ENCODE measurements at places on chromosomes 1 and 21.

DNA sequence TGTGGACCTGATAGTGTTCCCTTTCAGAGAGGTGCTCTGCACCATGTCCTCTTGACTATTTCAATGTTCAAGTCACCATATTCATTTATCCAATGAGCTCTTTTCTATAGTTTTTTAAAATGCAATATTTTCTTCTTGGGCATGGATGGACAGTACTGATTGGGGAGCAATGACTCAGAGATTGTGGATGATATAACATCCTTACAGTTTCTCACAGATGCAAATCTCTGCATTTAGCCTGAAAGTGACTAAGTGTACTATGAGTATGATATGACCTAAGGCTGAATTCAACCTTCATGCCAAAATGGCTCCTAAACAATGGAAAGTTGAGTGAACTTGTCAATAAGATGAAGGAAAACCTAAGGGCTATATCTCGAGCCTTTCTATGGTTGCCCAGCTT, 36.5 kb downstream of the C4BPA start:
- DNase-seq, result no peak

DNA sequence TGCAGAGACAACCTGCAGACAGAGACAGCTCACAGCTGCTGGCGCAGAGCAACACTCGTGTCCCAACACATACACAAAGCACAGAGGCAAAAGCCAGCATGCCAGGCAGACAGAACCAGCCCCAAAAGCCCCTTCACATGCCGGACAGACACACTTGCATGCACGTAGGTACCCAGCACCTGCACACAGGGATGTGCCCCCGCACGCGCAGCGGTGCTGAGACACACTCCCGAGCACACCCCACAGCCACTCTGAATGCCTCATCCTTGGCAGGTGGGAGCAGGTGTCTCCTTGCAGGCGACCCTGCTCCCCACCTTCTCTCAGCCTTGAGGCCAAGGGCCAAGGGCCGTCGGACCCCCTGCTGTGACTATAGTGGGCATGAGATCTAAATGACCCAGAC, 41.2 kb upstream of the ZC3H12A start:
- DNase-seq, result no peak

DNA sequence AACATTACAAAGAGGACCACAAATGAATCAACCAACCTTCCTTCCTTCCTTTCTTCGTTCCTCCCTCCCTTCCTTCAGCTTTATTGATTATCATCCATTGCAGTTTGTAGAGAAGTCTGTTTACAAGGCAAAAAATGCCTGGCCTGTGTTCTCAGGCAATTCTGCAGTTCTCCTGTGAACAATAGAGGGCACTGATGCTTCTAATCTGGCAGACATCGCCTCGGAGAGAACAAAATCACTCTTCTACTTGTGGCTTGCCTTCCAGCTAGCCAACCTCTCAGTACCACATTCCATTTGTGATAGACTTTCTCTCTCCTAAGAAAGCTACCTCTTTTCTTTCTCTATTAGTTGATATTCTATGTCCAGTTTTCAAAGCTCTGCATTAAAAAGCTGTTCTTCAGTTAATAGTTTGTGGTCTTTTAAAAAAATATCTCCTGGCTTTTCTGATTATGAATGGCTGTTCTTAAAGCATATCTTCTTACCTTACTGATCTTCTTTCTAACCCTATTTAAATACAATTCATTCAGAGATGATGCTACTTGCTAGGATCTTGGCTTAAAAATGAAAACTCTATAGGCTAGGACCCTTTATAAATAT, 26.9 kb upstream of the ESRRG start:
- no peak for DNase-seq

DNA sequence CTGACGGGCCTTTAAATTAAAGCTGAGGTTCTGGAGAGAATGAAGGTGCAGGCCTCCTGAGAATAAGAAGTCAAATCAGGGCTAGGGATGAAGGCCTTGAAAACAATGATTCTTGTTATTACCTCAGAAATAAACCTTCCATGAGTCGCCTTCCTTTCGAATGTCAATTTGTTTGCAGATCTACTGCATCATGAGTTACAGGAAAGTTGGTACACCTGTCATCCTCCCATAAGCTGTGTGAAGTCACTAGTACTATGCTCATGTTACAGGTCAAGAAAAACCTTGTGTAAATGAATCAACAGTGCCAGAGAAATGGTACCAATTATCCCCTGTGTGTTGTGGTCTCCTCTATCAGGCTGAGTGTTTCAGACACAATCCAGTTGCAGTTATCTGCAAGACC, 281.2 kb upstream of the PLXNA2 start:
- DNase-seq, result no peak

- no peak for DNase-seq
Observed at GRCh38 chr1:43821471-43821870, 112.1 kb upstream of the ARTN start.

DNA sequence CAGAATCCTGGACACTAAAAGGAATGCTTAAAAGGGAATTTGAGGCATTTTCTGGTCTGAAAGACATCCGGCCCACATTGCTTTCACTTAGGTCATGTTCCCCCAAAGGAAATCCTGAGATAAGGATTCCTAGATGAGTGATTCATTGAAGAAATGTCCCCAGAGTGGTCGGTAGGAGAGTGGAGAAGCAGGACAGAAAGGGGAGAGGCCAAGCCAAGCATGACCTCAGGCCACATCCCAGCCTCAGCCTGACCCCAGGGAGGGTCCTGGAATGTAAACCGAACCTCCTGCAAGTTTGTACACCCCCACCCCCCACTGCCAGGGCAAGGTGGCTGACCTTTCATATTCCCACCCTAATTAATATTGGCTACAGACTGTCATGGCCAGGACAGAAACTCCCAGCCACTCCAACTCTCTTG, 16.6 kb downstream of the HIVEP3 start:
- DNase-seq, result no peak

DNA sequence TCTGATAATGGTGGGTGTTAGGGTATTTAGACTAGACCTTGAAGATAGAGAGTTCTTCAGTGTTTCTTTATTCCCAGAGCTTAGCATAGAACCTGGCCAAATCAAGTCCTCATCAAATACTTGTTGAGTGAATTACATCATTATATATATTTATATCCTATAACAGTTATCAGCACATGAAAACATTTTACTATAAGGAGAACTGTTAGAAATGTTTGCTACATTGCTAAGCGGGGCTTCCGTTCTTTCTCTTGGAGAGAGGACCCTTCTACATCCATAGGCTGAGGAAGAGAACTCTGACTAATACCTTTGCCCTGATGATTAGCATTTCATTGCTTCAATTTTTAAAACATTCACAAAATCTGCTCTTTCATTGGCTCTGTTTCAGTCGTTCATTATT, 66.5 kb upstream of the NBL1 start:
- DNase-seq, result no peak

GRCh38 chr1:225882694-225883615, 775 bp upstream of the TMEM63A start:
- DNase-seq, result no peak

- DNase-seq, result no peak
Observed at GRCh38 chr1:181324797-181325616, 158.3 kb upstream of the CACNA1E start.

DNA sequence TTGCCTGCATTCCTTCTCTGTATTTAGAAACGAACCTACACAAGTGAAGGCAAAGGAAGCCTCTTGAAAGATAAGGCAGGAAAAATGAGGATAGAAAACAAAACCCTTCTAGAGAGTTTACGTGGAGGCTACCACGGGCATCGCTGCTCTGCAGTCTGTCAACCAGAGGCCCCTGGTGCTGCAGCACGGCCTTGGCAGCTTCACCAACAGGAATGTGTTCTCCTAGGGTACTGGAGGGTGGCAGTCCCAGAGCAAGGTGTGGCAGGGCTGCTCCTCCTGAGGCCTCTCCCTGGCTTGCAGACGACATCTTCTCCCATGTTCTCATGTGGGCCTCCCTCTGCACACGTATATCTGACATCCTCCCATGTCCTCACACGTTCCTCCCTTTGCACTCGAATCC, 57.6 kb upstream of the SAMD11 start:
- DNase-seq, result no peak

DNA sequence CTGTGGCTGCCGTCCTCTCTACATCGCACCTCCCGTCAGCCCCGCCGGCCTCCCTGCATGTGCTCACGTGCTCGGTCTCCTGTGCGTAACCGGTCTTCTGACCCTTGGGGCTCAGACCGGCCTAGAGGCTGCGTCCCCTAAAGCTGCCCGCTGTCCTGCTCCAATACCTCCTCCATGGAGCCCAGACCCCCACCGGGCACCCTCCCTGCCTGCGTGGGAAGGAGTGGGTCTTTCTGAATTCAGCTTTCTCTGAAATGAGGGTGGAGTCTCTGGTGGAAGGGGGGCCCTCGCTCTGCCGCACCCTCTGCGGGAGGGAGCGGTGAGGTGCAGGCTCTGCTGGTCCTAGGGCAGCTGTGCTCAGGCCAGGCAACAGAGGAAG, 18.7 kb upstream of the POFUT2 start:
- no peak for DNase-seq

DNA sequence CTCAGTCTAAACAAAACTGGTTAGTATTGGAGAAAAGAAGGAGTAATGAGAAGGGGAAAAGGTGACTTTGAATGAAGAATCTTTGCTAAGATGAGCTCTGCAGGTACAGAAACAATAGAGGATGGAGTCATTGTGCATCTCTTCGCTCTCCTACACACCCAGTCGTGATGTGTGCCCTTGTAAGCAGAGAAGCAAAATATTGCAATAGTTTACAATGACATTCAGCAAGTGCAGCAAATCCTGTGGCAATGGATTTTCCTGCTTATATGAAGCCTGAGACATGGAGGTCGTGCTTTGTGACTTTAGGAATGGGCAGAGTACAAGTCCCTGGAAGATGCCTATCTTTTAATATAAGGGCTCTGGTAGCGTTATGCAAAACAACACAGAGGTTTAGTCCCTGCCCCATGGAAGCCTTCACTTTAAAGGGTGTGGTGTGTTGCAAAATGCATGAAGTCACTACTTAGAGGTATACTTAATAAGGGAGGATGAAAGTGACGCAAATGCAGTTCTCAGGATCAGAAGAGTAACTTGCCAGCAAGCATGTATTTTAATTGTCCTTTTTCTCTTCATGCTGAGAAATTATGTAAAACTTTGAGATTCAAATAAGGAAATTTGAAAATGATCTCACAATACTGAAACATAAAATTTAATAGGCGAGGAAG, 88.0 kb upstream of the IVNS1ABP start:
- no peak for DNase-seq

DNA sequence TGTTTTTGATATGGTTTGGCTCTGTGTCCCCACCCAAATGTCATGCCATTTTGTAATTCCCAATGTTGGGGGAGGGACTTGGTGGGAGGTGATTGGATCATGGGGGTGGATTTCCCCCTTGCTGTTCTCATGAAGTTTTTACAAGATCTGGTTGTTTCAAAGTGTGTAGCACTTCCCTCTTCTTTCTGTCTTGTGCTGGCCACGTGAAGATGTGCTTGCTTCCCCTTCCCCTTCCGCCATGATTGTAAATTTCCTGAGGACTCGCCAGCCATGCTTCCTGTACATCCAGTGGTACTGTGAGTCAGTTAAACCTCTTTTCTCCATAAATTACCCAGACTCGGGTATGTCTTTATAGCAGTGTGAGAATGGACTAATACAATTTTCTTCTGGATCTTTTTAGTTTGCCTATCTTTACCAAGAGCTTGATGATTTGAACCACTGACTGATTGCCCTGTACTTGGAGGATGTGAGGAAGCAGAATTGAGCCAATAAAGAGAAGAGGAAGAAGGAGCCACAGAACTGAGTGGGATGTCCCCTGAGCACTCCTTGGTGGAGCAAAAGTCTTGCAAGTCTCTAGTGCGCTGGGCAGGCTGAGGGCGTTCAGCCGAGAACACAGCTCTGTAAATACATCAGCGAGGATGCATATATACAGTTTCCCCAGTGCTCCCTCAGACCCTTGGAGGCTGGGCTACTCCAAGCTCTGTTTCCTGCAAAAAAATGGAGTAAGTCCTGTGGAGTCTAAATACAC, 102.6 kb downstream of the CYYR1 start:
- no peak for DNase-seq

DNA sequence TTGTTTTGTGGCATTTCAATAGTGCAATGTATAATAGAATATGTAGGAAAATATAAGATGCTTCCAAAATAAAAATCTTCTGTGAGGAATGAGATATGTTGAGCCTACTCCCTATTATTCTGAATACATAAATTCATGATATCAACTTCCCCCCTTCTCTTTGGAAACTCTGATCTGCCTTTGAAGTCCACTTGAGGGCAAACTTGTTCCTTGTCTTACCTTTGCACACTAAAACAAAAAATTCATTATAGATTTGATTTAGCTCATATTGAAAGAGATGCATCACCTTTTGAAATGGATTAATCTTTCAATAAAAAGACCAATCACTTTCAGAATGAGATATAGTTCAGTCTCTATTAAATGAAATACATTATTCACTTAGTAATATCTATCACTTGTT, 580.7 kb upstream of the ADGRL4 start:
- DNase-seq, result no peak

DNA sequence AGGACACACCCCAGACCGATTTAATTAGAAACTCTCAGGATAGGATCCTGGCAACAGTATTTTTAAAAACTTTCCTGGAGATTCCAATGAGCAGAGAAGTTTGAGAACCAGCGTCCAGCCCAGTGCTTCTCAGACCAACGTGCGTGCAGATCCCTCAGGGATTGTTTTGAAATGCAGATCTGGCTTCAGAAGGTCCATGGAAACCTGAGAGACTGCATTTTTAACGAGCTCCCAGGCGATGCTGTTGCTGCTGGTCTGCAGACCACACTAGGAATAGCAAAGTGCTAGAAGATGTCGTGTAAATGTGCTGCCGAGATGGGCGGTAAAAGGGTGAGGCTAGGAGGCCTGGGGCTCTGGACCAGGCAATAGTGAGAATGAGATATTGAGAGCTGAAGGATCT, 18.4 kb upstream of the CASQ1 start:
- no peak for DNase-seq

DNA sequence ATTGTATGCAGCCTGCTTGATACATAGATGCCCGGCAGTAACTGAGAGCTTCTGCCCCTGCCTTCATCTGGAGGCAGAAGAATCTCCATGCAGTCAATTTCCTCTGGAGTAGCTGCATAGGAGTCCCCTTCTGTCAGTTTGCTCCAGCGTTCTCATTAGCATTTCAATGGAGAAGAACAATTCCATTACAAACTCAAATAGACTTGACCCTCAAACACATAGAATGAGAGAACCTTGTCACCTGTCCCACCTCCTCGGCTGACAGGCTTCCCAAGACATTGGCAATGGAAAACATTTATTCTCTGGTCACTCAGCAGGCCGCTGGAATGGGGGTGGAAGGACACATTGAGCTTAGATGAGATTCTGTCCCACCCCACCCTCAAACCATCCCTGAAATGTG, 45.6 kb upstream of the TMEM51 start:
- no peak for DNase-seq

DNA sequence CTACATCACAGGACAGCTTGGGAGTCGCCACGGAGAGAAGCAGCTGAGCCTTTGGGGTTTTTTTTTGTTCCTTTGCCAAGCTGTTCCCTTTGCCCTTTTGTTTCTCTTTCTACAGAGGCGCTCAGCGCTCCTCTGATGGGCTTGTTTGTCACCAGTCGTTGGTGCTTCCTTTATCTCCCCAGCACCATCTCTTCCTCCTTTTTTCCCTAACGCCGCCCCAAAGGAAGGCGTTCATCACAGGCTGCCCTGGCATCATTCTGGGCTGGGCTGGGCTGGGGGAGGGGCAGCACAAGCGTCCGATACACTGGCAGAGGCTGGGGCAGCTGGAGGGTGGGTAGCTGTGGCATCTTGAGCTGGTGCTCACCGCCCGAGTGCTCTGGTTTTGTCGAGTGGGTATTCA, 10.5 kb downstream of the IGSF21 start:
- no peak for DNase-seq

Data from CD4-positive, alpha-beta T cell treated with Interleukin-21 for 1 hour (primary cell).